ENCODE measurements at places on chromosomes 6 and 20.

DNA sequence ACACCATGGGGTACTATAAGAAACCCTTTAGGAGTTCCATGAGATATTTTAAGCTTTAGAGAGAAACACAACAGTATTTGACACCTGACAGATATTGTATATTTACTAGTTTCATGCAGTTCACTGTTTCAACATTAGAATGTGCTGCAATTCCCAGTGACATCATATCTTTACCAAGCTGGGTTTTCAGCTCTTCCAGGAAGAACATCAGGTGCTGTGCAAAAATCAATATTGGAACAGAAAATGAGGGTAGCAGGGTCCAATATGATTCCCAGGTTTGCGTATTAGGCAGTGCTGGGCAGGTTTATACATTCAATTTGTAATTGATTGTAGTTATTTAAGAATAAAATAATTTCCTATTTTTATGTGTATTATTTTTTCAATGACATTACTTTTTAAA is 500.0 kb upstream of the EPHA7 start:
- no peak for DNase-seq

DNA sequence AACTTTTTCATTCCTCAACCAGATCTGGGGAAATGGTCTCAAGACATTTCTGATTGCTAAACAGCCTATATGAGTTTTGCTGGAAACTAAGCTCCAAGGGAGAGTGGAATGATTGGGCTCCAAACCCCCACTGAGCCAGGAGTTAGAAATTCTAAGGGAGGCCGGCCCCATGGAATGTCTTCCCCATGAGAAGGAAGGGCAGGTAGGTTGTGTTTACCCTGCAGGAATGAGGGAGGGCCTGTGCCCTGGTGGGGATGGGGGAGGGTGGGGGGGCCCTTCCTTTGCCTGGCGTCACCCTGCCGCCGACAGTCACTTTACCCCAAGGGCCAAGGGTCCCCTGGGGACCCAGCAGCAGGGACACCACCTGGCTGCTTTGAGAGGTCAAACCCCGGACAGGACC is 298.9 kb downstream of the TFAP2C start:
- no peak for DNase-seq

DNA sequence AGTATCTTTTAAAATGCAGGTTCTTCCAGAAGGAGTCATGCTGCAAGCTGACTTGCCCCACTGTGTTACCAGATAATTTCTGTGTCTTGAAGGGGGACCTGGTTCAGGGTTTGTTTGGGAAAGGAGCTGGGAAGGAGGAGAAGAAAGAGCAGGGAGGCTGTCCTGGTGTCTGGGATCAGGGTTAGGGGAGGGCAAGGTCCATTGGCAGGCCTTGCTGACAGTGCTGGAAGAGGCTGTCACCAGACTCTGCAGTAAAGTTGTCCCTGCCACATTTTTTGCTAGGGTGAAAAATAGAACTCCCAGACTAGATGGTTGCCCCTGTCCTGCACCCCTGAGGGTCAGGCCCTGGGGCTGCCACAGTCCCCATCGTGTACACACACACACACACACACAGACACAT is 14.9 kb downstream of the GLP1R start:
- no peak for DNase-seq

- no peak for DNase-seq
Measured at GRCh38 chr6:133499662-133500061, 258.5 kb downstream of the EYA4 start.

GRCh38 chr6:44049163-44049988 is 77.9 kb downstream of the MRPL14 start:
- no peak for DNase-seq

GRCh38 chr6:136897071-136897470 is 25.0 kb upstream of the SLC35D3 start:
- no peak for DNase-seq

DNA sequence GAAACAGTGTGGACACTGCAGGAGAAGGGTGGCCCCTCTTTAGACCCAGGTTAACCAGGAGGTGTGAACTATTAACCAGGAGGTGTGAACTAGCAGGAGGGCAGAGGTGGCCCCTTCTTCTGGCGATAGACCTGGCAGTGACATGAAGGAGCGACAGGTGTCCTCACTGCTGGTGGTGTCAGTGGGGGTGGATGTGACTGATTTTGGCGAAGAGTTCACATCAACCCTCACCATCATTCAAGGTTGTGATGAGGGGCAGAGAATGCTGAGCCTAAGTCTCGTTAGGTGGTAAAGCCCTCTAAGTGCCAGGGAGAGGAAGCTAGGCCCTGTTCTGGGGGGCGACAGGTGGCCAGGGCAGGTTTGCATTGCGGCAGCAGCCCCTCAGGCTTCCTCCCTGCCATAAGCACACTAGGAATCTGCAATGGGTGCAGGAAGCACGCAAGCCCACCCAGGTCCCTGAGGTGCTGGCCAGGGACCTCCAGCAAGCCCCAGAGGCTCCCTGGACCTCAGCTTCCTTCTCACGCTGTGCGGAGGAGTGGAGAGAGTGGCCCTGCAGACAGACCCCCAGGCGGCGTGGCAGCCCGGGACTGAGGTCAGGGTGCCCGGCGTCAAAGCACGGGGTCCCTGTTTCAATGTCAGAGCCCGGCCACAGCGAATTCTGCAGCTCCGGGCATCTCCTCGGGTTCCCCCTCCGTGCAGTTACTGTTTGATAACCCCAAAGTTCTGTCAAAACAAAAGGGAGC is 13.7 kb downstream of the NPEPL1 start:
- DNase-seq = no peak
